ENCODE measurements at places on chromosomes 12 and 14.

DNA sequence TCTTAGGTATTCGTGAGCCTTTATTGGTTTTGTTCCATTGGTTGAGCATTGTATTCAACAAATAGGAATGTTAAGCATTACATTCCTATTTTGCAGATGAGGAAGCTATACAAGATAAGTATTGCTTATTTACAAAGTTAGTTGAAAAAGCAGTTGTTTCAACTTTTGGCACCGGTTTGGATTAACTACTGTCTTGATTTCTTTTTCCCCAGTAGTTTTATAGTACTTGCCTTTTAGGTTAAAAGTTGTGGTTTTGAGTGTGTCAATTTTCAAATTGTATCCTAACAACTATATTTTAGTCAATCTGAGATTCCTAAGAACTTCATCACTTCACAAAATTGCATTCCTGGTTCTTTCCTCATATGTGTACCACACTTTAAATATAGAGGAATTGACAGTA is 23.8 kb upstream of the MBIP start:
- no peak for DNase-seq

- DNase-seq = no peak
Measured at GRCh38 chr12:110301065-110301806, 20.2 kb downstream of the ATP2A2 start.

GRCh38 chr12:8950221-8950527 is 729 bp upstream of the M6PR start:
- no peak for DNase-seq

DNA sequence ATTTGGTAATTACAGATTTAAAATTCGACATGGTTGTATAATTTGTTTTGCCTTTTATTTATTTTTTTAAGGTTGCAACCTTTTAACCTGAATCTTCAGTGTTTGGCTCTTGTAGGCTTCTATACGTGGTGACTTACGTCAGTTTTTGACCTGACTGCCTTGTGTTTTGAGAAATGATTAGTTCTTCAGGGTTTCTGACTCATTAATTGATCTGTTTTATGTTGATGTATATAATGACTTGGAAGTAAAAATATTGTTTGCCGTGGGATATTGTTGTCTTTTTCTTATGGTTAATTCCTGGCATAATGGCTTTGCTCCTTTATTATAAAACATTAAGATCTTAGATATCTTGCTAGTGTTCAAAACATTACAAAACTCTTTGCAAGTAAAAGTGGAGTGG is 2.5 kb downstream of the RASSF8 start:
- no peak for DNase-seq

DNA sequence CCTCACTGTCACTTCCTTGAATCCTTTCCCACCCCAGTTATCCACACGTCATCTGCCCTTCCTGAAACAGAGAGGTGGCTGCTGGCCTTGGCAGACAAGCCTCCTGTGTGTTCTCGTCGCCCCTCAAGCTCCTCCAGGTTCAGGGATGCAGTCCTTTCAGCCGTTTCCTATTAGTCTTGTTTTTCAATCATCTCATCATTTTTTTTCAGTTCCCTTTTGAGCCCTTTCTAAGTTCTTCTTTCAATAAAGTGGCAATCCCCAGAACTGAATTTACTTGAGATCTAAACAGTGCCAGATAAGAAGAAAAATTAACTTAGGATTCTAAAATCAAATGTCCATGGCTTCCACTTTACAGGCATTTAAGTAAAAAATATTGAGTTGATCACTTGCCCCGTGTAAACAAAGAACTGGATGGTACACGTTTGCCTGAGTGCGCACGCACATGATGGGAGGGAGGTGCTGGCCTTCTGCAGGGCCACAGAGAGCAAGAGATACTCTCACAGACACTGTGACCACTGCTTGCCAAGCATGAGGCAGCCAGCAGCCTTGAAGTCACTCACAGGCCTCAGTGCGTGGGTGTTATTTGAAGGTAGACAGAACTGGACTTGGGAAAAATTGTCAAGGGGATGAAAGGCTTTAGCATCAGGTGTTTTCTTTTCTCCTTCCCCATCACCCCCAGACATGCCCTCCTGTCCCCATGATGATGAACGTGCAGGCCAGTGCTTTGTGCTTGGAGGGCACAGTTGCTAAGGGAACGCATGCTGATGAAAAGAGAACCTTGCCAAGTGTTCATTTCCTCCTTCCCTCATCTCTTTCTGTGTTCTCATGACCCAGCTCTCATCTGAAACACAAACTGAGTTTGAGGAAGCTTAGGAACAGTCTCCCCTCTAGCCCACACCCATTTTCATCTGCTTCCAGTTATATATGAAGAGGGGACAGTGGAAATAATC is 408.3 kb downstream of the EGLN3 start:
- no peak for DNase-seq

DNA sequence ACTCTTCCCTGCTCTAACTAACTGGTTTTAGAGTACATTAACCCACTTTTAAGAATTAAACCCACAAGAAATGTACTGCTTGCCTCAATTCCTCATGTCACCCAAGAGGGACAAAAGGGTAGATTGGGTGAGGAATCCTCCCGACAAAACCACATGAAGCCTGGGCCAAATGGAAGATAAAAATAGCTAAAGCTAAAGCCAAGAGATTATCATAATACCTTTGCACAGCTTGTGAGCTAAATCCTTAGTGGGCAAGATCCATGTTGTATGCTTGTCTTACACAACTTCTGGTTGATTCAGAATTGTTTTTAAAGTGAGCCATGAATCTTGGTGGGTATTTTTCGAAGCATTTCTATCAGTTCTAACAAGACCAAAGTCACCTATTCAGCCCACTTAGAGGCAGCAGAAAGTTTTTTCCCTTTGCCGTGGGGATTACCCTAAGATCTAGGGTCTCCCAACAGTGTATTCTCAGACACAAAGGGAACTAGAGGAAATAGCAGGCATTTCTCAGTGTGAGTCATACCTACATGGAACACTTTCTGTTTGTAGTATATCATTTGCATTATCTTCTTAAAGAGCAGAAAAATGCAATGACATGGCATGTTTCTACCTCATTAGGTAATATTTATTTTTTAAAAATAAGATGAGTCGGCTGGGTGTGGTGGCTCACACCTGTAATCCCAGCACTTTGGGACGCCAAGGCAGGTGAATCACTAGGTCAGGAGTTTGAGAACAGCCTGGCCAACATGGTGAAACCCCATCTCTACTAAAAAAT is 616.6 kb downstream of the KCNH5 start:
- DNase-seq = no peak

GRCh38 chr12:62075870-62076269 is 184.3 kb upstream of the USP15 start:
- peak; percentile 53 for DNase-seq

GRCh38 chr14:67999290-67999689 is 179.7 kb downstream of the RAD51B start:
- peak; percentile 45 for DNase-seq

All from OCI-M1 (cell line).